ENCODE measurements at places on chromosomes 16 and 17.

GRCh38 chr17:67652433-67652832 lies 65.3 kb upstream of the NOL11 start:
- DNase-seq = no peak

DNA sequence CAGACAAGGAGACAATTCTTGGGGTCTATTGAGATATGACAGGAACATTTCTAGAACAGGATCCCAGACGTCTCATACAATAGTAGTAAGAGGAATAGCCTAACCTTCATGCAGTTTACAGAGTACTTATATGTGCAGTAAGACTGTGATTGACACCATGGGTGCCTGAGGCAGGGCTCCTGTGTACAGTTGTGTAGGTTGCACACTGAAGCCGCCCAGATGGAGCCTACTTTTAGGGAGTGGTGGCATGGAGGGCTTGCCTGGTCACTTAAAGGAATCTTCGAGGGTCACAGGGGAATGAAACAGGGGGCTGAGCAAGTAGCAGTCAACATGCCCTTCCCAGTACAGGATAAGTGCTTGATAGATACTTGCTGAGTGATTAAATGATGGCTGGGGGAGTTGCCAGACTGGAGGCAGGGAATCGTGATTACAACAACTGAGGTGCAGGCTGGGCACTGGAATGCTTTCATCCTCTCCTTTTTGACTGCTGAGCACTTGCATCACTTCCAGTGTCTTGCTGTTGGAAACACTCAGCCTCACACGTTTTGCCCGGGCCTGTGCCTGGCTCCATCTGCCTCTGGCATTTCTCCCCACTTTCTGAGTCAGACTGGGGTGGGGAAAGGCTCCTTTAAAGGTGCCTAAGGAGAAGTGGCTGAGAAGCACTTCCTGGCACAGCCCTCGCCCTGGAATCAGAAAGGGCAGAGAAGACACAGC lies 71.0 kb downstream of the COPRS start:
- DNase-seq = peak; percentile 82

GRCh38 chr16:62625326-62625725 lies 589.1 kb upstream of the CDH8 start:
- no peak for DNase-seq

GRCh38 chr17:72365857-72366414 lies 245.1 kb downstream of the SOX9 start:
- DNase-seq = no peak

- no peak for DNase-seq
Measured at GRCh38 chr17:82436601-82437324, 13.8 kb downstream of the CYBC1 start.
